ENCODE measurements at places on chromosomes 16 and 17. TPM values are rescaled to one million over a fixed set of nuclear protein-coding genes. Genes with fewer than 3 reads are reported as not detected.

UTS2R gene
- total RNA-seq = 0.76 TPM

CTCF gene
- 60.6 TPM for total RNA-seq

HYDIN gene
- 2.6 TPM for total RNA-seq

CPPED1 gene
- 9.2 TPM for total RNA-seq

DRC7 gene
- total RNA-seq = not detected

ASPA gene
- not detected for total RNA-seq

FNDC8 gene
- not detected for total RNA-seq

PROCA1 gene
- 31.7 TPM for total RNA-seq

GINS2 gene
- total RNA-seq = 38.0 TPM

SLC6A2 gene
- 0.20 TPM for total RNA-seq

TLK2 gene
- 38.0 TPM for total RNA-seq

OMG gene
- not detected for total RNA-seq

KRT14 gene
- total RNA-seq = not detected

TBC1D3K gene
- not detected for total RNA-seq

GRIN2A gene
- 3.5 TPM for total RNA-seq

MAP2K6 gene
- total RNA-seq = 43.0 TPM

PABPN1L gene
- not detected for total RNA-seq

KCNJ18 gene
- not detected for total RNA-seq

SDR42E2 gene
- 0.13 TPM for total RNA-seq

FN3K gene
- 21.2 TPM for total RNA-seq

PRPSAP1 gene
- total RNA-seq = 50.0 TPM

CLEC19A gene
- total RNA-seq = 0.41 TPM

VASN gene
- 9.1 TPM for total RNA-seq

BTBD17 gene
- 0.94 TPM for total RNA-seq

KRTAP4-4 gene
- not detected for total RNA-seq

NPTX1 gene
- 15.1 TPM for total RNA-seq

MYH2 gene
- total RNA-seq = 1.5 TPM

ITGA3 gene
- total RNA-seq = 44.2 TPM

ANKRD40CL gene
- not detected for total RNA-seq

COPZ2 gene
- not detected for total RNA-seq

SLC43A2 gene
- total RNA-seq = 10.3 TPM

TMIGD1 gene
- not detected for total RNA-seq

SRCIN1 gene
- total RNA-seq = 11.1 TPM

KRTAP1-5 gene
- not detected for total RNA-seq

SYT17 gene
- 6.8 TPM for total RNA-seq

CA7 gene
- total RNA-seq = 2.2 TPM

STX1B gene
- 19.9 TPM for total RNA-seq

FASN gene
- 742 TPM for total RNA-seq

BRIP1 gene
- 13.8 TPM for total RNA-seq

EPOP gene
- 8.7 TPM for total RNA-seq

LRRC37A3 gene
- total RNA-seq = 3.5 TPM

ODAD4 gene
- total RNA-seq = 1.2 TPM
